Cortex of kidney (tissue), 1 donor: ENCODE measurements at places on chromosomes 13 and 19.

DNA sequence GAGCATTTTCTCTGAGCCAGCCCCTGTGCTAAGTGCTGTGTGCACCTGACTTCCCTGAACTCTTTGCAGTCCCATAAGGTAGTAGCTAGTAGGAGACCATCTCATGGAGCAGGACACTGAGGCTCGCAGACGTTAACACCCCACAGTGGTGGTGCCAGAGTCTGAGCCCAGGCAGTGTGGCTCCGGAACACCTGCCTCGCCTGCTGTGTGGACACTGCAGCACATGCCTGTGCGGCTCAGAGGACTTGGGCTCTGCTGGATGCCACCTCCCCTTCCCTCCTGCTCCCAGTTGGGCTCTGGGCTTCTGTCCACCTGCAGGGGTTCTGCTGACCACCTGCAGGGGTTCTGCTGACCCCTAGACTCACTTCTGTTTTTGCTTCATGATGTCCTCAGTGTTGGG, 27.0 kb upstream of the SIGLEC11 start:
- DNase-seq: no peak

DNA sequence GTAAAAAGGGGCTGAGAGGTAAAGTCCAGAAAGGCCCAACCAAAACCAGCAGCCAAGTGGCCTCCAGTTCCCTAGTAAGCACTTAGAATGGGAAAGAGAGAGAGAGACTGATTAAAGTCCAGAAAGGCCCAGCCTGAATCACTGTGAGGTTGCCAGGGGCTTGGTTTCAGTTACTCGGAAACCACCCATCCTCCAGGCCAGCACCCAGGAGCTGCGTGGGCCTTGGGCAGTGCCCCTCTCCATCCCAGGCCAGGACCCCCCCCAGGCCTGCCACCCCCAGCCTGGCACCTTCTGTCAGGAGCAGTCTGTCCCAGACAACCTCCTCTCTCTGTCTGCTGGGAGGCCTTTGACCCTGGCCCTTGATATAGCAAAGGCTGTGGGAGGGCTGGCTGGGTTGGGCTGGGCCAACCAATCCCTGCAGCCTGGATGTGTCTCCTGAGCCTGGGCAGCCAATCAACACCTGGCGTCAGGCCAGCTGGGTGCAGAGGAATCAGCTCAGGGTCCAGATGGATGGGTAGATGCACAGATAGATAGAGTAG, at the start of gene CYP4F2:
Gene CYP4F2 (minus strand): TSS at position 337 of the 539 bp plus-strand sequence. CDS start 463 bp downstream, outside the sequence.
- no peak for DNase-seq

GRCh38 chr13:43516401-43516833, 270.4 kb downstream of the ENOX1 start:
- DNase-seq: no peak

GRCh38 chr19:57820599-57820998, 5.9 kb upstream of the ZNF552 start:
- DNase-seq: no peak

- DNase-seq: no peak
These were observed 148.0 kb downstream of the FOXO1 start for GRCh38 chr13:40518481-40518882.
